Neural crest cell (in vitro differentiated cells): ENCODE measurements at places on chromosomes 7 and 10.

DNA sequence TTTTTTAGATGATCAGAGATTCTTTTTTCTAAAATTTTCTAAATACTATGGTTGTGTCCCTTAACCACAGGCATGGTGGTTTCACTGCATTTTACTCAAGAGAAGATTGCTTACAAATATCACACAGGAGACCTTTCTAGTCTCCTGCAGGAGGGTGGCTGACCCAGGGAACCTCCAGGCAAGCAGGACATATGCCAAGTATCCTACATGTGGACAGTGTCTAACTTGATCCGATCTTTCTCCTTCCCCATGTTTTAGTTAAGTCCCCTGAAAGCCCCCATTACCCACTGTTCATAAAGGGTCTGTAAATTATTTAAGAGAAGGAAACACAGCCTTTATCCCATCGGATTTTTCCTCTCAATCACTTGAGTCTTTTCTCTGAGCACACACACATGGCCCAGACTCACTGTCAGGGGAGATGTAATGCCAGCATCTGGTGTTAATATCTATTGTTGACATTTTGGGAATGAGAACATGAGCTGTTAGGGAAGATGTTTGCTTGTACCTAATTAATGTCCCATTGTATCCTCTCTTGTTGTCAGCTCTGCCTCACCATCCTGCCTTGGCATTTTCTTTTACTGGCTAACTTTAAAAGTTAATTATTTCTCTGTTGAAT lies 755.2 kb downstream of the AUTS2 start:
- DNase-seq = no peak

- DNase-seq = no peak
Observed at GRCh38 chr7:5229451-5230264, 39.6 kb downstream of the WIPI2 start.

GRCh38 chr10:124473070-124473469 lies 11.4 kb downstream of the LHPP start:
- no peak for DNase-seq

DNA sequence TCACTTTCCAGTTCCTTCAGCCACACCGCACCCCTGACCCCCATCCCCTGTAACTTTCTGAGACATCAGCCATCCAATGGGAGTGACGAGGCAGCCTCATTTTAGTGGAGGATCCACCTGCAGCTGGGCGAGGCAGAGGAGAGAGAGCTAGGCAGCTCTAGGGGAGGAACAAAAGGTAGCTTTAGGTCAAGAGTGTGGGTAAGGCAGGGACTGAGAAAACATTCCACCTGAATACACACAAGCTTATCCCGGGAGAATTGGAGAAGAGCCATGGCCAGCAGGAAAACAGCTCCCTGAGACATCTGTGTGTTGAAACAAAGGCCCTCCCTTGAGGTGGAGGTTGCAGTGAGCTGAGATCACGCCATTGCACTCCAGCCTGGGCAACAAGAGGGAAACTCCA lies 6.7 kb upstream of the KLRG2 start:
- no peak for DNase-seq

DNA sequence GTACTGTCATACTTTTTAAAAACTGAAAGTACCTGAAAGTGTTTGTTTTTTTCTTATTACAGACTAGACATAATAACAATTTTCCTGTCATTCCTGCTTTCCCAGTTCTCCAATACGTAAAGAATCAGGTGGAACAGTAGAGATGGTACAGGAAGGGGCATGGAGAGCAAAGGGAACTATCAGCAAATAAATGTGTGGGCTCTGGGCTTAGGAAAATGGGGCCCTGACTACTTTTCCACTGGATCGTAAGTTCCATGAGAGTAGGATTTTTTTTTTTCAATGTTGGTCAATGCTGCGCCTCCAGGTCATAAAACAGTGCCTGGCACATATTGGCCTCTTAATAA lies 15.2 kb upstream of the FAS start:
- DNase-seq = no peak

DNA sequence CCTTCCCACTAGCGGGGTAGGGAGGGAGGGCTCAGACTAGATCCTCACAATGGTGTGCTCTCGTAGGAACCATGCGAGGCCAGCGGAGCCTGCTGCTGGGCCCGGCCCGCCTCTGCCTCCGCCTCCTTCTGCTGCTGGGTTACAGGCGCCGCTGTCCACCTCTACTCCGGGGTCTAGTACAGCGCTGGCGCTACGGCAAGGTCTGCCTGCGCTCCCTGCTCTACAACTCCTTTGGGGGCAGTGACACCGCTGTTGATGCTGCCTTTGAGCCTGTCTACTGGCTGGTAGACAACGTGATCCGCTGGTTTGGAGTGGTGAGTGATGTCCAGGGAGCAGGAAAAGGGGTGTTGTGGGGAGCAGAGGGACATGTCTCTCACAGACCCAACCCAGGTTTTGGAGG lies 5.6 kb downstream of the ZDHHC16 start:
- DNase-seq = no peak

GRCh38 chr7:36945612-36946400 lies 221.5 kb upstream of the AOAH start:
- no peak for DNase-seq

- no peak for DNase-seq
Observed at GRCh38 chr7:140564643-140565042, 76.0 kb downstream of the DENND2A start.

GRCh38 chr10:32139223-32140073 lies 83.2 kb upstream of the KIF5B start:
- peak; percentile 4 for DNase-seq

DNA sequence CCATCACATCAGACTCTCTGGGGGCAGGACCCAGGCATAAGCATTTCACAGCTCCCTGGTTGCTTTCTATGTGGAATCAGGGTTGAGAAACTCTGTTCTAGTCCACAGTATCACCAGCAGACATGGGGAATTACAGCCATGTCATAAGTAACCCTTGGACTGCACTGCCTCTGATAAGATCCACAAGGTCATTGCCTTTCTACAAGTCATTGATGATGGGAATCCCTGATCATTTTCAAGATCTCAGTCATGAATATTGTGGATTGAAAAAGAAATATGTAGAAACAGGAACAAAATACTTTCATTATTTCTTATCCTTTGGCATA lies 304.1 kb downstream of the KLF6 start:
- DNase-seq = no peak

DNA sequence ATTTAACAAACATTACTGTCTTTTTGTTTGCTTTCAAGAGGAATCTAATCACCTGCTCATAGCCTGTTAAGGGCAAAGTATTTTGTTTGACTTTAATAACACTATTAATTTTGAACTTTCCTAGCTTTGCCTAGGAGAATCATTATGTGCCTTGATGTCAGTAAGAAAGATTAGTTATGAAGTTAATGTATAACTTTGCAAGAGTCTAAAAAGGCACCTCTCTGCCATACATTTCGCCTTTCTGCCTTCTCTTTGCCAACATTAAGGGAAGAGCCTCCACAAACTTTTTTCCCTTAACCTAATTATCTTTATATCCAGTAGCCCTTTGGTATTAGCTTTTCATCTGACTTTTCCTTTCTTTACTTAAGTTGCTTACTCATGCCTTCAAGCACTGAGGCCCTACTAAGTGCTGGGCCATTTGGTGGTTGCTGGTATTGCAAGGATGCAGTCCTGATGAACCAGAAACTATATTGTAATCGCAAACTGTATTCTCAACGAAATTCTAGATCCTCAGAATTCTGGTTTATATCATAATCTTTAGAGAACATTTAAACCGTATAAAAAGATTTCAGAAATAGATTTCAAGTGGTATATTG lies 108.5 kb downstream of the SND1 start:
- no peak for DNase-seq

- no peak for DNase-seq
Observed at GRCh38 chr7:159011722-159012022, 133.0 kb downstream of the VIPR2 start.

GRCh38 chr10:126491476-126491875 lies 103.2 kb upstream of the ADAM12 start:
- DNase-seq = no peak

DNA sequence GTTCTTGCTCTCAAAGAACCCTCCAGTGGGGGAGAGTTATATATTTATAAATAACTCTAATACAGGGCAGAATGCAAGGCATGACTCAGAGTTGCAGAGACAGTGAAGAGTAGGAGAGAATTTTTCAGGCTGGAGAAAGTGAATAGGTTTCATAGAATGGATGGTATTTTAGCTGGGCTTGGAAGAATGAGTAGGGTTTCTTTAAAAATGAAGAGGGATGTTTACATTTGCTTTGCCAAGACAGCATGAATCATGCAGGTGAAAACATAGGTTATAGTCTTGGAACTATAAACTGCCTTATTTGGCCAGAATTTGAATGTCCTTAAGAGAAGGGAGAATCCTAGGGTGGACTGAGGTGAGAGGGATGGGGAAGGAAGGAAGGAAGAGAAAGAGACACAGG lies 124.8 kb downstream of the CPED1 start:
- DNase-seq = no peak

GRCh38 chr7:112036071-112036470 lies 170.1 kb downstream of the DOCK4 start:
- DNase-seq = no peak

DNA sequence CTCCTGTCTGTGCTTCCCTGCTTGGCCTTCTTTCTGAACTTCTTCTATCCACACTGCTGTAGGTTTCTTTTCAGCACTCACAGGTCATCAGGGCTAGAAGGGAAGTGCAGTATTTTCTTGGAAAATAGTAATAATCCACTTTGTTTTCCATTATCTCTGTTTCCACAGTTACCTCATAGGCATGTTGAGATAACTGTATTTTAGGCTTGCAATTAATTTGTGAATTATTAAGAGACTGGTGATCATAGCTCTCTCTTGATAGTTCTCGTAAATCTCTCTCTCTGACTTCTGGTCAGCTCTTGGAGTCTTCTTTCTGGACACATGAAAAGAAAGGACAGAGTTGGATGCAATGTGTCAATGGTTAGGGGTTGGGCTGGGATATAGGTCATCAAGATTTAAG lies 243.6 kb upstream of the IGFBP3 start:
- no peak for DNase-seq

GRCh38 chr7:157474685-157475084 lies 137.9 kb downstream of the DNAJB6 start:
- no peak for DNase-seq

GRCh38 chr7:69873512-69873911 lies 275.2 kb downstream of the AUTS2 start:
- no peak for DNase-seq

GRCh38 chr7:90923541-90923997 lies 327.4 kb downstream of the CDK14 start:
- no peak for DNase-seq

DNA sequence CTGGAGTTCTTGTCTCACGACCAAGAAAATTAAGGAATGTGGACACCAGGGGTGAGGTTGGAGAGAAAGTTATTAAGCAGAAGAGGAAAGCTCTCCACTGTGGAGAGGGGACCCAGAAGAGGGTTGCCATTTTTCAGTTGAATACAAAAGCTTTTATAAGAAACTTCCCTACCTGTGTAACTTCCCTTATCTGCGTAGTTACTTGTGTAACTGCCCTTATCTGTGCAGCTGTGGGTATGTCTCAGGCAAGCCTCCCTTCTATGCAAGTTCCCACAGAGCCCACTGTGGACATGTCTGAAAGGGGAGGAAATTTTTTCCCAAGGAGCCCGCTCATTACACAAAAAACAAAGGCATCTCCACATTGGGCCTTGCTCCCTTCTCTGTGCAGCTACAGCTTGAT lies 94.9 kb downstream of the SVOPL start:
- DNase-seq = no peak

GRCh38 chr7:1691601-1692514 lies 21.8 kb downstream of the ELFN1 start:
- no peak for DNase-seq

DNA sequence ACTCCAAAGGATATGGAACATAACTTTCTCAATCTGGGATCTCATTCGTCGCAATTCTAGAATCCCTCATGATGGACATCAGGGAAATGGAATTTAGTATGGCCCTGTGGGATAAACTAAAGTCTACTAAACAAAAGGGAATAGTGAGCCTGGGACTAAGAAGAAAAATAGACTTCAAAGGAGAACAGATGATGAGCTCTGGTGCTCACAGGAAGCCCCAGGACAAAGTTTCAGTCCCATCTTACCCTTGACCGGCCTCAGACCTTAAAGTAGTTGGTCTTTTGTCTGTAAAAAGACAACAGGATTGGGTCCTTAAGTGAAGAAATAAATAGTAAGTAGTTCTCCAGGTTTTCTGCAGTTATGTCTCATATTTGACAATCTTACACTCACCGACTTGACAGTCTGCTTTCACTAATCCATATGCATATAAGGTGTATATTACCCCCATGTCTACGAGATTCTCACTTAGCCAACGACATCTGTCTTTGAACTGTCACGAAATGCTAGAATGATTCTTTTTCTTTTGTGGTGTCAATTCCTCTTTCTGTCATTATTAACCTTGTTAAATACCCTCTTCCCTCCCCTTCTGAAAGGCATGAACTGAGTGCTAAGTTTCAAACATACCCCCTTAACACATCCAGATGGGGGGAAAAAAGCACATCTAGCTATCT lies 10.9 kb upstream of the IKZF1 start:
- DNase-seq = no peak

DNA sequence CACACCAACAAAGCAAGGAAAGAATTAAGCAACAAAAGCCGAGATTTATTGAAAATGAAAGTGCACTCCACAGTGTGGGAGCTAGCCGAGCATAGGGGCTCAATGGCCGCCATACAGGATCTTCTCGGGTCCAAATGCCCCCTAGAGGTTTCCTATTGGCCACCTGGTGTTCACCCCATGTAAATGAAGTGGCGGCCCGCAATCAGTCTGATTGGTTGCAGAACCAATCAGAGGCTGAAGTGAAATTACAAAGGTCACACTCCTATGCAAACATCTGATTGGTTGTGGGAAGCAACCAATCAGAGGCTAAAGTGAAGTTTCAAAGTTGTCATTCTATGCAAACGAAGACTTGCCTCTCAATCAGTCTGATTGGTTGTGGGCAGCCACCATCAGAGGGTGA lies 61.8 kb upstream of the SLC35B4 start:
- DNase-seq = no peak

- no peak for DNase-seq
Observed at GRCh38 chr7:103592844-103593243, 146.8 kb upstream of the SLC26A5 start.

DNA sequence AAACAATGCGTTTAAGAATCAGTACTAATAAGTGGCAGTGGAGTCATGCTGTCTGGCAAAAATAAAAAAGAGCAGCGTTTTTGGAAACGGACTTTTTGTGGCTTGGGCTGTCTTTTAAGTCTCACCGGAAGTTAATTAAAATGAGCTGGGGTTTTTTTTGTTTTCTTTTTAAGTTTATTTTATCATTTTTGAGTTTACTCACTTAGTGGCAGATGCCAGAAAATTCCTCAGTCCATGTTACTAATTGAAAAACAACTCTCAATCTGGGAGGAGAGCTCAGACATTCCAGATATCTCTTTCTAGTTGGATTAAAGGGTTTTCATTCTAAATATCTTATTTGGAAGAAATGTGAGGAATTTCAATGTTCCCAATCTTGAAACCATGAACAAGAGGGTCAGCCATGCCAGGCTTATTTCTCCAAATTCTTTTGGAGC lies 133.8 kb upstream of the AGR3 start:
- DNase-seq = no peak

GRCh38 chr7:159033956-159034355 lies 110.7 kb downstream of the VIPR2 start:
- no peak for DNase-seq

GRCh38 chr7:40822861-40823260 lies 688.1 kb downstream of the SUGCT start:
- DNase-seq = no peak
